Stimulated activated CD4-positive, alpha-beta T cell treated with anti-CD3 and anti-CD28 coated beads, Interleukin-1b, Interleukin-23, amount 100 ng/mL, for 1 hour (primary cell): ENCODE measurements at places on chromosomes 5 and 9.

- no peak for DNase-seq
Observed at GRCh38 chr5:141640698-141641097, 3.9 kb downstream of the RELL2 start.

DNA sequence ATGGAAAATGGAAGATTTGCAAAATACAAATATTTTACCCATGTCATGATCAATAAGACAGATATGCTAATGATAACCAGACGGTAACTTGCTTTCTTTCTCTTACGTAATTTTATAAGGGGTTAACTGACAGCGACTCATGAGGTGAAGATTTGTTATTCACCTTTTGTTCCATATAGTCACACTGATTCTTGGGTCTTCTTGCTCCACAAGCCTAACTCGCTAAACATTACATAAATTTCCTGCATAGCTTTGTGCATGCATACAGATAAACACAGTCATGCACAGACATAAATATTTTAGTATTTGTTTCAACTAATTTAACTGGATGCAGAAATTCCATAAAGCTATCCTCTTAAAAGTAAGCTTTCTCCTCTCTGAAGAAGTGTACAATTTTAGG, 225.9 kb downstream of the VPS13A start:
- DNase-seq, result no peak

DNA sequence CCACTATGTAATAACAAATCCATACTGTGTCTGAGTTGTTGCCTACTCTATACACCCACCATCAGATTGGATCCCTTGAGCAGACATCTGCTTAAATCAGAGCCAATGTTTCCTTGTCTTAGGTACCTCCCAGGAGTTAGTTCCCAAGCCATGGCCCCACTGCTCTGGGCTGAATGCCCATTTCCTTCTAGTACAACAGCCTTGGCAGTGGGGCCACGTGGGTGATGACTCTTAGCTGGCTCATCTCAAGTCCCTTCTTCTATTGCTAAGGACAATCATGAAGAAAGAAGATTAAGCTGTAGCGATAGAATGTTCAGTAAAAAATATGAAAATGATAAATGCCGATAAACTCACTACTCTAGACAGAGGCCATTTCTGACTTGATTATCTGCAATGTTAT, 16.6 kb downstream of the PTGR1 start:
- DNase-seq, result no peak

DNA sequence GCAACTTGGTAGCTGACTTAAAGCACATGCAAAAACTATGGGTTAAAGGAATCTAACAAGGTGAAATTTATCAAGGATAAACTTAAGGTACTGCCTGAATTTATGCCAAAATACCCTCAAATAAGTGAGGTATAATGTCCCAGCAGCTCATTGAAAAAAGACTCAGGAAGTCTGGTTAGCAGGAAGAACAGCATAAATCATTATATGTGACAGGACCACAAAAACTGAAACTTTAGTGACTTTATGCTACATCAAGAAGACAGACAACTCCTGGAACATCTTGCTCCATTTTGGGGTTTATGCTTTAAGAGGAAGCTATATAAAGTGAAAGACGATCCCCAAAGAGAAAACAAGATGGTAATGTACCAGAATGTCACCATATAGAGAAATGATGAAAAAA, 282.4 kb upstream of the ZNF462 start:
- no peak for DNase-seq

DNA sequence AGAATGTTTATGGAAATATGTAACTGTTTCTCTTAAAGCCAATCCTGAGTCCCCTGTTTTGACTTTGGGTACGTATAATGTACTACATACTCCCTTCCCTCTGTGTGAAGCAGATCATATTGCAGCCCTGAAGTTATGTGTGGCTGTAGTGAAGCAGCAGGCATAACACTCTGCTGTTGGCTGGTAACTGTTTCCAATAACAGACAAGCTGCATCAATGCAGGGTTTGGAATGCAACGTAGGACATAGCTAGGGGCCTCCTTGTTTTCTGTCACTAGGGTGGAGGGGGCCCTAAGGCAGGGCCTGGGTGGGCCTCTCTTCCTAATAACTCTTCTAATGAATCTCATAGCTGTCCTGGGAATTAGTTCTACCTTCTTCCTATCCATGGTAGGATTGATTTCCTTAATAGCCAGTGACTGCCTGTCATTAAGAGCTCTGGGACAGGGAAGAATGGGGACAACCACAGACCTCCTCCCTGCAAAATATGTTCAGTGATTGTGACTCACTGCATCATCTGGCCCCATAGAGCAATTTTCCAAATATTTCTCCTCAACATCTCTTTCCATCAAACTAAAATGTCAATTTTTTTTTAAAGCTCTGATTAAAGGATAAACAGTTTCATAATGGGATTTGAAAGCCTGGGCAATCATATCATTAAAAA, 129.6 kb upstream of the HMHB1 start:
- no peak for DNase-seq

GRCh38 chr5:2000591-2000990, 117.9 kb upstream of the IRX4 start:
- DNase-seq, result no peak

GRCh38 chr9:34010979-34011378, 37.7 kb downstream of the UBAP2 start:
- DNase-seq, result no peak

DNA sequence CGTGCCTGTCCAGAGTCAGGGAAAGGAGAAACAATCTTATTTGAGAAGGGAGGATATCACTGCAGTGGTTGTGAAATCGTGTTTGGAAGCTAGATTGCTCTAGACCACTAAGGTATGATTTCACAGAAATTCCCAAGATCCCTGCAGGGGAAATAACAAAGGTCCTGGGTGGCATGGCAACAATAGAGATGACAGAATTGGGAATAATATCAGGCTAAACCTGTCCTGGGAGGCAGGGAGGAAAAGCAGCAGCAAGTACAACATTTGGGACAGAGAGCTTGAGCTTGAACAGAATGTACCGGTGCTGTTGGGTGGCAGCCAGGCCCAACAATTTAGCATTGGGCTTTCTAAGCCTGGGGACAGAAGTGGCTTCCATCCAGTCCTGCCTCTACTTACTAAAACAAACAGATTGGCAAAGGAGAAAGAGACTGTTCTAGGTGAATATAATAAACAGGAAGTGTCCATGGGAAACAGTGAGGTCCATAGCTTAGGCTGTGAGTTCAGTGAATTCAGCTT, 17.0 kb upstream of the ARHGAP26 start:
- no peak for DNase-seq

DNA sequence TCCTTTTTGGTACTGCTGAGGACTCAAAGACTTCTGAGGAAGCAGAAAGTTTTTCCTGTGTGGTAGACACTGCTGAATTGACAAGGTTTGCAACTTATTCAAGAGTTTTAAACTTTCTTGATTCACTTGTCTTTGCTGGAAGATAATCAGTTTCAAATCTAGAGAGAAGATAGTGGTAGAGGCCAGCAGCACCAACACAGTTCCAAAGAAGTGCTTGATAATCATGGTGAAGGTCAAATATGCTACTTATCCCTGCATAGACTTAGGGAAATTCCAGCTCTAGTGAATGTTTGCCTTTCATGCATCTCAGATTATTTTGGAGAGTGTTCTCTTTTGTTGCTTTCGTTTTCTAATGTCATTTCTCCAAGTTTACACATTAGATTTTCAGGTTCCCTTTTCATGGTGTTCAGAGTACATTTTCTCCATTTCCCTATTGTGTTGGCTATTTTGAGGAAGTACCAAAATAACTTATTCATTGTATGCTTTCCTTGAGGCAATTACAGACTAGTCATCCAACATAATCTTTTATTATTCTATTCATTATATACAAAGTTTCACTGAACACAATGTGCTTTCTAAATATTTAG, 550 bp downstream of the IFNE start:
- no peak for DNase-seq

DNA sequence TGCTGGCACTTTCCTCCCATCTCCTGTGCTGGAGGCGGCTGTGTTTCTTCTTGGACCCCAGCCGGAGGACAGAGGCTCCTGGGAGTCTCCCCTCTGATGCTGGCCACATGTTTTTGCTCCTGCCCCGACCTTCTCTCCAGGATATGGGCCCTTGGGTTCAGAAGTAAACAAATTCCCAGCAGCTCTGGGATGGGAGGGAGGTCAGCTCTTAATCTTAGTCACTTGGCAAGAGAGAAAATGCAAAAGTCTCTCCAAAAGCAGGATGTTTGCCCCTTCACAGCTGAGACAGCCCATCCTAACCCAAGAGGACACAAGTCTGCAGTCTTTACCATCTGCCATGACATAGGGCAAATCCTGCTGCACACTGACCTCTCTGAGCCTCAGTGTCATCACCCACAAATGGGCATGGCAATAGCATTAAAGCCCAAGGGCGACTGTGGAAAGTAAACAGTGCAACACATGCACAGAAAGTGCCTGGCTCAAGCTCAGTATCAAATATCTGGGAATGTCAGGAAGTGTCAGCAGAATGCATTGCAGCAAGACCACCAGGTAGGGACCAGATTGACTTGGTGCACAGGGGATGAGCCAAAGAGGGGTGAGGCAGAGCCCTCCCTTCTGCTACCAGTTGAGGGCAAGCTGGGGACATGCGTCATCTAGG, 117.0 kb upstream of the CXCL14 start:
- no peak for DNase-seq

GRCh38 chr5:168364750-168365550, 73.5 kb downstream of the WWC1 start:
- DNase-seq, result no peak

DNA sequence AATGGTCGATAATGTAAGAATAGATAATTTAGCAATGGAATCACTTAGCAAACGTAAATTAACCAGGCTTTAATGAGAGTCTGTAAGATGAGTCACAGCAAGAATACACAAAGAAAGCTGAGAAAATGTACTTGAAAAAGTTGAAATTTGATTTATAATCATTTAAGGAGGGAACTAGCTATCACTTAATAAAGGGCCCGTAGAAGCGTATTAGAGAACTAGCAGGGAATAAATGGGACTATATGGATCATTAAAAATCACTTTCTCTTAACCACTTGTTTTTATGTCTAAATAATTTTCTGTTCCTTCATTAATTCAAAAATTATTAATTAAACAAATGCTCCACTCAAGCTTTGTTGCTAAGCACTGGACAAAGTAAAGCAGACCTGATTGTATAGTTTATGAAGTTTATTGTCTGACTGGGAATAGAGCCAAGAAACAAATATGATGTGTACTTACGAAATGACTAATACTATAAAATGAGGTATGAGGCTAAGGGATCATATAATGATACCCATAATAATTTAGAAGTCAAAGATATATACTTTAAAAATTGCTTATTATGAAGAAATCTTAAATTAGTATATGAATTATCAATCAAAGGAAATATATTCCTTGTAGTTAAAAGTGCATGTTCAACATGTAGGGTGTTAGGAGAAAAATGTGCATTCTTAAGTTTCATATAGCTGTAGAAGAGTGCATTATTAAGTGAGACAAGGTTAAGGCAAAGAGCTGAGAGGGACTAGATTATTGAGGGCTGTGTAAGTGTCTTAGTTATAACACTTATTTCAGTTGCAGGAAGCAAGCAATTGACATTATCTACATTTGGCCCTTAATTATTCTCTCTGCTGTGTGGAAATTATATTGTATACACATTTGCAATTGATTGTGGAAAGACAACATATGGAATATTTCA, 196.8 kb downstream of the PRDM9 start:
- DNase-seq, result no peak

- DNase-seq, result no peak
Observed at GRCh38 chr9:120439926-120440325, 140.0 kb downstream of the CDK5RAP2 start.

GRCh38 chr5:32090755-32091128, 83.4 kb downstream of the GOLPH3 start:
- no peak for DNase-seq

- no peak for DNase-seq
Observed at GRCh38 chr9:33106827-33107621, 30.6 kb upstream of the SMU1 start.

DNA sequence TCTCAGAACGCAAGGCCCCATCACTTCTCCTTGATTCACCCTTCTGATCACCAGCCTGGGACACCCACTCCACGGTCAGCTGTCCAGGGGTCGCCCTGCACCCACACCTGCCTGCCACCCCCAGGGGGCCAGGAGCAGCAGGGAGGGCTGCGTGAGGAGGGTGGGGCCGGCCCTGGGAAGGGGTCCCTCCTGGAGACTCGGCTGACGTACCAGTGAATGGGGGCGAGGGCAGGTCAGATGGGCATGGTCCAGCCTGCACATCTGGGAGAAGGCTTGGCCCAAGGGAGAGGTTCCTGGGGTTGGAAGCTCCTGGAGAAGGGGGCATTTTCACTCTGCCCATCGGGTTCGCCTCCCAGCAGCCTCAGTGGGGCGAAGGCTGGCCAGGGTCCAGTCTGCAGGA, 21.8 kb upstream of the SARDH start:
- no peak for DNase-seq

DNA sequence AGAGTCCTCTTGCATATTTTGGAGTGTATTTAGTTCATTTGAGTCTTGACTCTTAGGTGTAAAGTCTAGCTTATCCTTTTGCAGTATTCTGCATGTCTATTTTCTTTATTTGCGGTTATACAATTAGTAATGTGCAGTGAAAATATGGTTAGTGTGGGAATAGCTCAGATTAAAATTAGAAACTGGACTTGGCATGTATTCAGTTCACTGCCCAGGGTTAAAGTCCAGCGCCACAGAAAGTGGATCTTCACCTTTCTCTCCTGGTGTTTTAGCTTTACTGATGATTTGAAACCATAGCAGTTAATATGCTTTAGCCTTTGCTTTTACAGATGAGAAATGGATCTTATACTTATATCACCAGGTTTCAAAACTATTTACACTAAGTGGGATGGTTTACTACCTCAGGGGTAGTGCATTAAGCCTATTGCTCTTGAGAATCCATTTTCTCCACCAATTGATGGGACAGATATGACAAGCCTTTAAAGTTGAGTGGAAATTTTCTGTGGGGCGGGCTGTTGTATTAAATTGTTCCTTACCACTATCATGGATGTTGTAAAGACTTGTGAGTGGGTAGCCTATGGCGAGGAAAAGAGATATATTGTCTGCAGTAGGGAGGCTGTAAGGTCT, 48.9 kb downstream of the PBX3 start:
- no peak for DNase-seq

DNA sequence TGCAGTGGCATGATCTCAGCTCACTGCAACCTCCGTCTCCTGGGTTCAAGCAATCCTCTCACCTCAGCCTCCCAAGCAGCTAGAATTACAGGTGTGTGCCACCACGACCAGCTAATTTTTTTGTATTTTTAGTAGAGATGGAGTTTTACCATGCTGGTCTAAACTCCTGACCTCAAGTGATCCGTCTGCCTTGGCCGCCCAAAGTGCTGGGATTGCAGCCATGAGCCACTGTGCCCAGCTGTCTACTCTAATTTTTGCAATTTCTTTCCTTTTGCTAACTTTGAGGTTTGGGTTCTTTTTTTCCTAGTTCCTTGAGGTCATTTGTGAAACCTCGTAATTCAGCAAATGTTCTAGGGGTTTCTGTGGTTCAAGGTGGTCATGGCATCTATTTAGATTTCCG, 63.7 kb upstream of the PRLR start:
- no peak for DNase-seq

DNA sequence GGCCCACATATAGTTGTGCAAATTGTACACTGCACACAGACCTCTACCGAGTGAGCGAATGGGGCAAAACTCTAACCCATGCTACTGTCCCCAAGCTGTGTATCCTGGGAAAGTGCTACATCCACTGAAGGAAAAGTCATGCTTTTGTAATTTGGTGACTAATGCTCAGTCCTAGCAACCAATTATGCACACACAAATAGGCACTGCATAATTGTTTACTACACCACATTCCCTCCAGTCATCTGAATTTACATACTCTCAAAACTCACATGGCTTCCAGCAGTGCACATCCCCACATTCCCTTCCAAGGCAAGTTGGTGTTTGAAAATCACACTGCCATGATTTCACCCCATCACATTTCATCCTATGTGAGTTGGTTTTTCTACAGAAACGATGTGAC, 125.9 kb upstream of the OSMR start:
- DNase-seq, result no peak
